ENCODE measurements at places on chromosomes 12 and 14.

DNA sequence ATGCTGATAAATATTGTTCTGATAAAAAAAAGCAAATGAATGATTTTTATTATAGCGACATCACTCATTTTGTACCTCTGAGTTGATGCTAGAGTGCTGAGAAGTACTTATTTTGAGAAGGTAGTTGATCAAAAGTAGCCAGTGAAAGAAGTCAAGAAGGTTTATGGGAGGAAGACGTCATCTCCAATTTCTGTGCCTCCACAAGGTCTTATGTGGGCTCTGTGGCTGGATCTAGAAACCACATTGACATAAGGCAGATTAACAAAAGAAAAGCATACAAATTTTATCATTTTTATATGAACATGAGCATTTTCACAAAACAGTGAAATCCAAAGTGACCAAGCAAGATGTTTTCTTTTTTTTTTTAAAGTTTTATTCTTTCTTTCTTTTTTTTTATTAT lies 289.5 kb upstream of the FAR2 start:
- DNase-seq = no peak

DNA sequence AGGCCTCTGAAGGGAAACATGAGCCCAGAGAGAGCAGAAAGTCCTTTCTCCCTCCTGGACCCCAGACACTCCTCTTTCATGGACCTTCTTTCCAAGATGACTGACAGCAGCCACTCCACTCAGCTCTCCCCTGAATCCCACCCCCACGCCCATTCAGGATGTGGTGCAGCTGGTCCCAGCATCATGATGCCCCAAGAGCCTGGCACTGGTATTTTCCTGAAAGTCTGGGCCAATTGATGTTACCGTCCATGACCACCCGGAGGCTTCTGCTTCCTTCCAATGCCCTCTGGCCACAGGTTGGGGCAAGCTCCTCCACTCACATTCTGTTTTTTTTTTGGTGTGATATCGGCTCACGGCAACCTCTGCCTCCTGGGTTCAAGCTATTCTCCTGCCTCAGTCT lies 112.6 kb downstream of the CALM1 start:
- DNase-seq = no peak

DNA sequence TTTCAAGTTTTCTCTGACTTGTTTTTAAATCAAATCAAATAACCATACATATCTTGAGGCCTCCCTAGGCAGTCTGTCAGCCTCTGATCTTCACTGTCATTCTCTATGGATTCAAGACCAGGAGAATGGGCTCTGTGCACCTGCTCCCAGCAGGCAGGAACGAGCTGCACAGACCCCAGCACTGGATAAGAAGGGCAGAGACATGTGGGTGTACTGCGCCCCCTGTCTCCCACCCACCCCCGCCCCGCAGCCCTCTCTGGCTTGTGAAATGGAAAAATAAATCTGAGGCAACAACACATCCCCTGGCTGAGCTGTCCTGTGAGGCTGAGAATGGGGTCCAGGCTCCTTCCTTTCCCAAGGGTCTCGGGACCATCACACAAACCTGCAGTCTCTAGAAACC lies 26.3 kb downstream of the CLMN start:
- DNase-seq = no peak

DNA sequence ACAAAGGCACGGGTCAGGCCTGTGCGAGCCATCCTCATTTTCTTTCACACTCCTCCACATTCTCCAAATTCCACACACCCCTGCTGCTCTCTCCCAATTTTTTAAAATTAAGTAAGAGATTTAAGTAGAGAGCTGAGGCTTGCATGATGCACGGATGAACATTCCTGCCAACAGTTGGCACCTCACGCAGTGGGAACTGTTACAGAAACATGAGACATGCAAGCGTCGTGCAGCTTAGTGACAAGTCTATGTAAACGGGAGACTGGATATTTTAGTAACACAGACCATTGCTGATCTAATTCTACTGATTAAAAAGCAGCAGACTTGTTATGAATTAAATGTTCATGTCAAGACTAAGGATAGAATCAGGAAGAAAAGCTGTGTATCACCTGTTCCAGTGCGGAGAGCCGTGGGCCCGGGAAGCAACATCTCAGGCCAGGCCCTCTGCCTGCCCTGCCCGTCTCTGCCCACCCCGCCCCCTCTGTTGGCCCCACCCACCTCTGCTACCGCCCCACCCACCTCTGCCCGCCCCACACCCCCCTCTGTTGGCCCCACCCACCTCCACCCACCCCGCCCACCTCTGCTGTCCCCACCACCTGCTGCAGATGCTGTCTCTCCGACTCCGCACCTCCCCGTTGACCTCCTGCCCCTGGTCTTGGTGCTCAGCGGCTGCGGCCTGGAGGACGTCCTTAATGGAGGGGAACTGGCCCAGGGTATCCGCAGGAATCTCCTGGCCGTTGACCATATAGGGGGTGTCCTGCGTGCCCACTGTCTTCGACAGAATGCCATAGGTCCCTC lies 21.2 kb downstream of the GOLGA3 start:
- no peak for DNase-seq

DNA sequence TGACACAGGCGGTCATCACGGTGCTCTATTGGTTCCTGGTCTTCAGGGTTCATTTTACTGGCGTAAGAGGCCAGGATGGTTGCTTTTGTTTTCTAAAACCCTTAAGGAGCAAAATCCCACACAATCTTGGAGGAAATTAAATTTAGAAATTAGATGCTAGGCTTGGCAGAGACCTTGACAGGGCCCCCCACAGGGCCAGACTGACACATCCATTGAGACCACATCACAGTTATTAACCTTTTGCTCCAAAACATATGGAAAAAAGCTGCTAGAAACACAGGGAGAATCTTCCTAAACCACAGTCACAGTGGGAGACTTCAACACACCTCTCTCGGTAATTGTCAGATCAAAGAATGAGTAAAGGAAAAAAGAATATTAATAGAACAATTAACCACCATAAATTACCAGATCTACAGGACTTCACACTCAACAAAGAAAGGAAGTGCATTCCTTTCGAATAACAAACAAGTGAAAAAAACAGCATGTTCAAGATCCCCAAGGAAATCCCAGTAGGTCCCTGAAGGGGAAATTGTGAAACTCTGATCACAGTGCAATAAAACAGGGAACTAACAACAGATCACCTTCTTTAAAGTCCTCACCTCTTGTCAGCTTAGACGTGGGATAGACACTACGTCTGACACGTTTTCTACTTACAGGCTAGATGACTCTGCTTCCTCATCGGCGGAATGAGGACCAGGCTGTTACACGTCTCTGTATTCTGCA lies 40.2 kb upstream of the TMEM179 start:
- no peak for DNase-seq

All from stimulated activated CD4-positive, alpha-beta T cell treated with anti-CD3 and anti-CD28 coated beads, Interleukin-1b, Interleukin-23, amount 100 ng/mL, for 1 hour (primary cell).